ENCODE measurements at places on chromosomes 11 and 22. TPM values are rescaled to one million over a fixed set of nuclear protein-coding genes. Genes with fewer than 3 reads are reported as not detected.
A peak's percentile ranks its signal among the peaks of the same experiment; 100 is the strongest.

DNA sequence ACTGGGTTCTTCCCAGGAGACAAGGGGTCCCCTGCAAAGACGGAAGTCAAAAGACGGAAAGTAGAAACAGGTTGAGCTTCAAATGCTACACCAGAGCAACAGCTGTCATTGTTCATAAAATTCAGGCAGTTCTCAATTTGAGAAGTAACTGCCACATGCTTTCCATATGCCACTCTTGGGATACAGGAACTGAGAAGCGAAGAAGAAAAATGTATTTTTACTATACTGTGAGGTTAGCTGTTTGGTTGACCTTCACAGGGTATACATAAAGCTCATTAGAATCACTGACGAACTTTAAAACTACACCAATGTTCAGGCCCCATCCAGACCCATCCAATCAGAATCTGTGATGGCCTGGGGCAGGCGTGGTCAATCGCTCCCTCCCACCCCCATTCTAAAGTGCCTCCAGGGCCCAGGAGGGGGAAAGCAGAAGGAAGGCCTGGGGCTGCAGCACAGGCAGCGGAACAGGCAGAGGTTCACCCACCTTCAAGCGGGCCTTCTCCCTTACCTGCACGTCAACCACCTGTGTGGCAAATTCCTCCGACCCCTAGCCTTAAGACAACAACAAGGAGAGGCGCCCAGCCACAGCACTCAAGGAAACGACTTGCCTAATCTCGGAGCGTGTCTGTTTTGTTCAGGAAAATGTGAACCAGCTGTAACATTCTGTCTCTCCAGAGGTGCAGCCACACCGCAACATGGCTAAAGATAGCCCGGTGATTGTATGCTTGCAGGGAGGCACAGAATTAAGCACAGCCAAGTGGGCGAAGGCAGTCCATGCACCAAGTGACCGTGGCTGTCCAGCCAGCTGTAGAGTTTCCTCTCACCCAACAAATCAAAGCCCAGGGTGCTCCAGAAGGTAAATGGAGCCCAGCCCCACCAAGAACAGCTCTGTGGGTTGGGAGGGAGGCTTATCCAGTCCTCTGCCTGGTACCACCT lies 82.6 kb downstream of the MICAL3 start:
- no peak for DNase-seq

DNA sequence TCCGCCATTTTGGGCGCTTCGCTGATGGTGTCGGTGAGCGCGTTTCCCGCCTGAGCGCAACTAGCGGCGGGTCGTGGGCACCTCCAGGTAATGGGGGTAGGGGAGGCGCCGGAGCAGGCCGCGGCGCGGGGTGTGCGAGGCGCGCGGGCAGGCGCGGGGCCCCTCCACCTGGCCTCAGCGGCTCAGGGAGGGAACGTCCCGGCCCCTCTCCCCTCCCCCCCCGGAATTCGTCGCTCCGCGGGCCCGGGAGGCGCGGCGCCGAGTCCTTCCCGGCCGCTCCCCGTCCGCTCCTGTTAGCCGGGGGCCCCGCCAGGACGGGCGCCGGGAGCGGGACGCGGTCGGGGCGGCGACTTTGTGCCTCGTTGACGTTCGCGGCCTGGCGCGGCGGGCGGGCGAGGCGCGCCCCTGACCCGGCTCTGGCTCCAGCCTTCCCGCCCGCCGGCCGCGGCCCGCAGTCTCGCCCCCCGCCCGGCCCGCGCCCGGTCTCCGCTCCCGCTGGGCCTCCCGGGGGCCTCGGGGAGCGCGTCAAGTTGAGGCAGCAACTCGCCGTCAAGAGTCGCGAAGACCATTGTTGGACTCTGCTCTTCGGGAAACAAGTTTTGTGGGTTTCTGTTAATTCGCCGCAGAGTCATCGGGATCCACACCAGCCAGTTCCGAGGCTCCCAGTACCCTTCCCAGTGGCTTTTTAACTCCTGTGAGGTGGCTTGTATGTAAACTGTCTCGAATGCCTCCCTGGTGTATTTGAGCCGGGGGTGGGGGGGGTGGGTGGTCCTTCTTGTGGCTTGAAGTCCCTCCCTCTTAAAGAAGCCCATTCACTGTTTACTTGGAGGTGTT lies at the start of gene PPP6R3:
PPP6R3 (plus strand) TSS at position 12 of the 834 bp plus-strand sequence. CDS start 76,913 bp downstream, outside the sequence.
- no peak for DNase-seq

- DNase-seq = no peak
Measured at GRCh38 chr11:73838443-73839122, 38.1 kb downstream of the COA4 start.

CHST1 gene
- total RNA-seq = 1.8 TPM

VSIG2 gene
- 24.3 TPM for total RNA-seq

NCAM1 gene
- total RNA-seq = 20.3 TPM

OR52N4 gene
- total RNA-seq = not detected

- DNase-seq = no peak
Measured at GRCh38 chr11:93100211-93100610, 97.6 kb downstream of the SLC36A4 start.

RAB36 gene
- total RNA-seq = 22.3 TPM

GRCh38 chr11:127114035-127114434 lies 113.5 kb upstream of the KIRREL3 start:
- DNase-seq = peak; percentile 69

KCTD17 gene
- 51.9 TPM for total RNA-seq

- DNase-seq = no peak
Measured at GRCh38 chr22:49718396-49718795, 109.3 kb downstream of the BRD1 start.

RASD2 gene
- total RNA-seq = 4.4 TPM

GRCh38 chr11:86636275-86636674 lies 36.1 kb downstream of the ME3 start:
- no peak for DNase-seq

DNA sequence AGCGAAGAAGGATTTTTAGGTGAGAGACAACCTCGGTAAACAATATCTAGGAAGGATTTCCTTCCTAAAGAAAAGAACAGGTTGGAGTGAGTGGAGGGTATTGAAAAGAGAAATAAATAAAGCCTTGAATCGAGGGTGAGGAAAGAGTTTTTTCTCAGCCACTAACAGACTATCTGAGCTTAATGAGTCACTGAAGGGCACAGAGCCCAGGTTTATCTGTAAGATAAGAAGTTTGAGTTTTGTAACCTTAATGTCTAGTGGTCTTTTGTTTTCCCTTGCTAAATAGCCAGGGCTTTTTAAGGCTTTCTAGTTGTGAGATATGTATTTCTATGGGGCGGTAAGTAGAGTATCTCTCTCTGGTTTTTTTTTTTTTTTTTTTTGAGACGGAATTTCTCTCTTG lies 394.5 kb upstream of the KIRREL3 start:
- DNase-seq = no peak

DNA sequence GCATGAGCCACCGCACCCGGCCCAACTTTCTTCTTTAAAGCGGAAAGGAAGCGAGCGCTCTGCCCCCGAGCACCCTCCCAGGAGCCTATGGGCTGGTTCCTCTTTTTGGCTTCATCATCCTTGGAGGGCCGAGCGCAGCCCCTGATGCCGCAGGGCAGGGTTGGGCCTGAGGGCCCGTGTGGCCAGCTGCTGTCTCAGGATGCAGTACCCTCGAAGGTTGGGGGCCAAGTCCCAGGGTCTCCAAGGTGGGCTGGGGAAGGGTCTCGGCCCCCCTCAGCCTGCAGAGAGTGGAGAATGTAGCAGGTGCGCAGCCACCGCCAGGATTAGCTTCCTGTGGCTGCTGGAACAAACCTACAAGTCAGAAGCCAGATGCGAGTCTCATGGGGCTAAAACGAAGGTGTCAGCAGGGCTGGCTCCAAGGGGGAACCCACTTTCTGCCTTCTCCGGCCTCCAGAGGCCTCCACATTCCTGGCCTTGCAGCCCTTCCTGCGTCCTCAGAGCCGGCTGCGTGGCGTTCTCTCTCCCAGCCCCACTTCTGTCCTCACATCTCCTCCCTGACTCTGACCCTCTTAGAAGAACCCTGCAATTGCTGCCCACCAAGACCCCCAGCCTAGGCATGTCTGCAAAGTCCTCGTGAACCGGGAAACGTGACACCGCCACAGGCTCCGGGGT lies 2.9 kb downstream of the PANX2 start:
- no peak for DNase-seq

- DNase-seq = no peak
Measured at GRCh38 chr11:57536947-57537619, at the start of gene SMTNL1. Gene SMTNL1, plus strand, starts transcription at chr11:57537595. Its CDS starts 5,048 bp downstream, at chr11:57542643.

XKR3 gene
- not detected for total RNA-seq

GRCh38 chr11:132962041-132962440 lies 570.3 kb downstream of the OPCML start:
- DNase-seq = no peak

ALX4 gene
- 0.03 TPM for total RNA-seq

GRCh38 chr22:47221840-47222615 lies 459.6 kb downstream of the TBC1D22A start:
- DNase-seq = no peak

GRCh38 chr11:1342946-1343345 lies 33.5 kb upstream of the TOLLIP start:
- no peak for DNase-seq

DNA sequence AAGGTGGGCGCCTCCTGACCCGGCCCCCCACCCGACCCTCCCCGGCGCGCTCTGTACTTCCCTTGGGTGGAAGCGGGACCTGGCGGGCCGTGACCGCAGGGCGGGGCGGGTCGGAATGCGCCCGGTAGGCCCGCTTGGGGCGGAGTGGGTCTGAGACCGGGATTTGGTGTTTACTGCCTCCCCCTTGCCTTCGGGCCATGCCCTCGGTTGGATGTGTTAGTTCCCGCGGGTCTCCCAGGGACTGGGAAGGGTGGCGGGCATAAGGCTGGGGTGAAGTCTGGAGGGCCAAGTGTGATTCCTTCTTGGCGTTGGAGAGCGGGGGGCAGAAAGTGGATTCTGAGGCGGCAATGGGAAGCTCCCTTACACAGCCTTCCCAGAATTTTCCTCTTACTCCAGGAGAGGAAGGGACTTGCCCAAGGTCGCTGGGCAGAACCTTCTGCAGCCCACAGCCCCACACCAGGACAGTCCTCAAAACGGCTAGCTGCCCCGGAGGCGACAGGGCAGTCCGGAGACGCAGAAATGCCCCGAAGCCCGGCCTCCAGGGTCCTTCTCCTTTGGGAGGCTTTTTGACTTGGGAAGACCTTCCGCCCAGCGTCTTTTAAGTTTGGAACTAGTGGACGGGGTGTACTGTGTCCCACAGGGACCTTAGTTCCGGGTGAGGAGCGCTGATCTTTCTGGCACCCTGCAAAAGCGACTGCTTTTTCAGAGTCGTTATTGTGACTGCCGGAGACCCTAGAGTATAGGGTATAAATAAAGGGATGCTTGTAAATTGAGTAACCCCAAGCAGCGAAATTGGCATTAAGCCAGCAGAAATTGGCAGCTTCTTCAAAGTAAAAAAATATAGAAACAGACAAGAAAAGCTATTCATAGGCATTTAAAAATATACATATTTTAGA lies 647 bp downstream of the SWAP70 start:
- DNase-seq = peak; percentile 31

DNA sequence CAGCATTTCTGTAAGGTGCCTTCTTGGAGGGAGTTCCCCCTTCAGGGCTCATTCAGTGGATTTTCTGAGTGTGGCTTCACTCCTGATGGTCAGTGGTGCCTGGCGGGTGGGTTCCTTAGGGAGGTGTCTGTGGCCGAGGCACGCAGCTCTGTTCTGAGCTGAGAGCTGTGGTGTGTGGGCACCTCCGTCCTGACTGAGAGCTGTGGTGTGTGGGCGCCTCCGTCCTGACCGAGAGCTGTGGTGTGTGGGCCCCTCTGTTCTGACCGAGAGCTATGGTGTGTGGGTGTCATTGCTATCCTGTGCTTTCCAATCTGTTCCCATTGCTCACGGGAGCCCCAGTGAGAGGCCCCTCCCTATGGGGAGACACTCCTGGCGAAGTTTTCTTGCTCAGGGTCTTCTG lies 39.8 kb downstream of the MUC6 start:
- no peak for DNase-seq

STK33 gene
- total RNA-seq = 14.2 TPM

GRCh38 chr22:50627642-50628542 lies at the start of gene ARSA:
Gene ARSA, minus strand, starts transcription at chr22:50628152. Its CDS starts 373 bp downstream, at chr22:50627779.
- DNase-seq = peak; percentile 84

- no peak for DNase-seq
Measured at GRCh38 chr22:41248314-41248713, 7.6 kb upstream of the CHADL start.

DNA sequence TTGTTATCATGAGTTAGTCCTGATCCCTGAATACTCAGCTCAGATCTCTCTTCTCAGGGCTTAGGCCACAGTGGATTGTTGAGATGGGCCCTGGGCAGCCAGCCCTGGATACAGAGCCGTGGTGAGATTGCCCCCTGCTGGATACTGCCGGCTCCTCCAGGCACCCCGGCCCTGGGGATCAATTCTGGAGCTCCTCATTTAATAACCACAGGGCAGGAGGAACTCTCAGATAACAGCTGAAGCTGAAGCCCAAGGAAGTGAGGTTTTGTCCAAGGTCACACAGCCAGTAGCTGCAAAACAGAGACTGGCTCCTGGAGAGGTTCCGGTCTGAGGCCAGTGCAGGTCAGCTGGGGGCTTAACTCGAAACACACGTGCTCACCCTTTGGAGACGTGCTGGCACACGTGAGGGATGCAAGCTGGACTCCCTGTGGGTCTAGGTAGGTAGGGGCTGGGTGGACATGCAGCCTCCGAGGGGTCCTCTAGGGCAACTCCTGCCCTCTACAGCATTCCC lies 16.0 kb downstream of the USH1C start:
- peak; percentile 64 for DNase-seq

- no peak for DNase-seq
Measured at GRCh38 chr11:9341638-9342178, 27.3 kb upstream of the TMEM41B start.

- DNase-seq = no peak
Measured at GRCh38 chr22:41681616-41682015, 7.1 kb downstream of the SNU13 start.

DNA sequence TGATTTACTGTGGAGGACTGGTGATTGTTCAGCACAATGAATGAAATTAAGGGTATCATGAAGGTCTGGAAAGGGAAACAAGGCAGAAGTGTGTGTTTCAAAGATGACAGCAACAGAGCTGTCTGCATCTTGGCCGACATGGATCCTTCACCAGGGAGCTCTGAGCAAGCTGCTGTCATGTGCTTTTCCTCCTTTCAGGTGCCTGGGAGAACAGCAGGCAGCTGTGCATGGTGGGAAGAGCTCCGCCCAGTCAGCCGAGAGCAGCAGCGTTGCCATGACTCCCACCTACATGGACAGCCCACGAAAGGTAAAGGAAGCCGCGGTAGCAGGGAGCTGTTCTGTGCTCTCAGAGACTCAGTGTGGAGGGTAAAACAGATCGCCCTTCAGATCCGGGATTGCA lies 87.1 kb upstream of the YWHAH start:
- DNase-seq = no peak

DNA sequence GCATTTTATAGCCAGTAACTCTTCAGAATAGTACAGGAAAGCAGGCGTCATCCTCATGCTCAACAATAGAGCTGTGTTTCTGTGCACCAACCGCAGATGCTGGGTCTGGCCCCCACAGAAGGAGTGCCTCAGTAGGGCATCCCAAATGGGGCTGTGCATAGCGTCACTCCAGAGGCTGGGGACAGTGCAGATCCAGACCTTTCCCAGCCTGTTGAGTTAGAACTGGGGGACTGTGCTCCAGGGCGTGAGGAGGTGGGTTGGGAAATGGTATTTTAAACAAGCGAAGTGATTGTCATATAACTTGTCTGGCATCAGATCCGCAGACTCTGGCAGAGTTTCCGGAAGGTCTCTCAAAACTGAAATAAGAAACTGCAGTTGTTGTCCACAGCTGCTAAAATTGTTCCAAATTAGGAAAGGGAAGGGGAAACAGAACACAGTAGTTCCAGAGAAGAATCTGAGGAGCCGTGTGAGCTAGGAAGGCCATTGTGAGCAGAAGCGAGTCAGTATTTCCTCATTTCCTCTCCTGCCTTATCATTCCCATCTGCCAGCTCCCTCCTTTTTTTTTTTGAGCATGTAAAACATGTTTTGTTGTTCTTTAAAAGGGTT lies 52.2 kb downstream of the JAM3 start:
- DNase-seq = no peak

TRIM29 gene
- 13.5 TPM for total RNA-seq

All from mucosa of gallbladder (tissue), 1 donor.